ENCODE measurements at places on chromosomes 7 and 10. TPM values are rescaled to one million over a fixed set of nuclear protein-coding genes. Genes with fewer than 3 reads are reported as not detected.

The ACBD7 gene
- not detected for total RNA-seq

The SRGN gene
- total RNA-seq: 27.1 TPM

The TSPAN12 gene
- total RNA-seq: 1.3 TPM

The GPAM gene
- 4.0 TPM for total RNA-seq

The TMEM229A gene
- not detected for total RNA-seq

The CNPY1 gene
- total RNA-seq: not detected

All from gastrocnemius medialis (tissue), 4 donors.